ENCODE measurements at places on chromosomes 3 and 15.

GRCh38 chr15:95017666-95018328, 786.4 kb downstream of the MCTP2 start:
- no peak for DNase-seq

DNA sequence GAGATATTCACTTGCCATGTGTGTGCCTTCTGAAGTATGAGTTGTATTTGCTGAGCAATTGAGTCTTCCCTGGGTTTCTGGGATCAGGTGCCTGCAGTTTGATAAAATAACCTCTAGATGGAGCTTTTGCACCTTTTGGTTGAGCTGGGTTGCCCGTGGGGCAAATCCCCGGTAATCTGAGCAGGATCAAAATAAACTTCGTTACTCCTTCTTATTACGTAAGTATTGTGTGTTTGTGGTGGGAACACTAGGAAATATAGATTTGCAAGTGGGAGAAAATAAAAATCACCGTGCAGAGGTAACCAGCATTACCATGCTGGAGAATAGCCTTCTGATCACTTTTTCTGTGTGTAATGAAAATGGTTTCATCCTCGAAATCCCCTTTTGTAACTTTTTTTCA, 277.4 kb upstream of the NR2E3 start:
- DNase-seq: no peak

DNA sequence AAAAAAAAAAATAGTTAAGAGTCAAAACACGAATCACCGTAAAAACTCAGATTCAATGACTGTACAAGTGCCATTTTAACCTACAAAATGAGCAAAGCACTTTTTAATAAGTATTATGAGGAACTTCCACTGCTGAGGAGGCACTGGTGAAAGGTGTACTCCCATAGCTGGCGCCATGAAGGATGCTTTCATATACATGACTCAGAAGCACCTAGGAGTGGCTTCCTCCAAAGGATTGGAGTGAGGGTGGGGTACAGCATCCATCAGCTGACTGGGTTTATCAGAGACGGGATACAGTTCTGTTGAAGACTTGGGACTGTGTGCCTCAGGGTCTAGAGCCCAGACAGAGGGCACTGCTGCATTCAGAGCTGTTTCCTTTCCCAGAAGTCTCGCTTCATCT, 60.9 kb upstream of the MEX3B start:
- DNase-seq: no peak

DNA sequence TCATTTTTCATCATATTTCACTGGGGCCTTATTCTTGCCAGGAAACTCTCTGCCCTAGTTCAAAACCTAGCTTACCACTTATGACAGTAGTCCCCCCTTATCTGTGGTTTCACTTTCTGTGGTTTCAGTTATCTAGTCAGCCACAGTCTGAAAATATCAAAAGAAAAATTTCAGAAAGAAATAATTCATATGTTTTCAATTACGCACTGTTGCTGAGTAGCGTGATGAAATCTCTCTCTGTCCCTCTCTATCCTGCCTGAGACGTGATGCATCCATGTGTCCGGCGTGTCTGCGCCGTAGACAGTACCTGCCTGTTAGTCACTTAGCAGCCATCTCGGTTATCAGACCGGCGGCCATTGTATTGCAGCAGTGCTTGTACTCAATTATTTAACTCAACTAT, 369.9 kb upstream of the MCTP2 start:
- DNase-seq: no peak

- no peak for DNase-seq
These were observed 12.3 kb downstream of the ZNF860 start for GRCh38 chr3:31993843-31994242.

DNA sequence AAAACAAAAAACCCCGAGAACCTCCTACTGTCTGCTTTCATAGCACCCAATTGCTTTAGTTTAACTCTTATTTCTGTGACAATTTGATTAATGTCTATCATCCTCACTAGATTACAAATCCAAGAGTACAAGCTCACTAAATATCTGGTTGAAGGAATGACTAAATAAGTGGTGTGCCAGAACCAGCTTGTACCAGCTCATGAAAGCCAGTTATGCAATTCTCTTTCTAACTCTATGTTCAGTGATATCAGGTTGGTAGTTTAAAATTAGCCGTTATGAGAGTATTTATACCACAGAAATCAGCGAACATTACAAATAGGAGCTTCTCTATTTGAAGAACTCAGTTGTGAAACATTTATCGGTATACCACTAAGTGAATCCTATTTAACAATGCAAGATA, 137.2 kb upstream of the MITF start:
- DNase-seq: no peak

- no peak for DNase-seq
These were observed 535.1 kb upstream of the CCDC54 start for GRCh38 chr3:106842151-106842550.

Measured in activated T-cell treated with anti-CD3 and anti-CD28 coated beads for 48 hours (primary cell).